Amniotic stem cell (primary cell): ENCODE measurements at places on chromosomes 13 and 19.

DNA sequence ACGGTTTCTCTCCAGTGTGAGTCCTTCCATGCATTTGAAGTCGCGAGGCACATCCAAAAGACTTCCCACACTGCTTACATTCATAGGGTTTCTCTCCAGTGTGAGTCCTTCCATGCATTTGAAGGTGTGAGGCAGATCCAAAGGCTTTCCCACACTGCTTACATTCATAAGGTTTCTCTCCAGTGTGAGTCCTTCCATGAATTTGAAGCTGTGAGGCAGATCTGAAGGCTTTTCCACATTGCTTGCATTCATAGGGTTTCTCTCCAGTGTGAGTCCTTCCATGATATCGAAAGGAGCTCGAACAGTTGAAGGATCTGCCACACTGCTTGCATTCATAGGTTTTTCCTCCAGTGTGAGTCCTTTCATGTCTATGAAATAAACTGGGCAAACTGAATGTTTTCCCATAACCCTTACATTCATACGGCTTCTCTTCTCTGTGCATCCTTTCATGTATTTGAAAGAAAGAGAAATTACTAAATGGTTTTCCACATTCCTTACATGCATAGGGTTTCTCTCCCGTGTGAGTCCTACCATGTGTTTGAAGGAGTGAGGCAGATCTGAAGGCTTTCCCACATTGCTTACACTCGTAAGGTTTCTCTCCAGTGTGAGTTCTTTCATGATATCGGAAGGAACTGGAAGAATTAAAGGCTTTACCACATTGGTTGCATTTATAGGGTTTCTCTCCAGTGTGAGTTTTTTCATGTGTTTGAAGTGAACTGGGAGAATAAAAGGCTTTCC, 20.3 kb downstream of the ZNF433 start:
- no peak for DNase-seq

DNA sequence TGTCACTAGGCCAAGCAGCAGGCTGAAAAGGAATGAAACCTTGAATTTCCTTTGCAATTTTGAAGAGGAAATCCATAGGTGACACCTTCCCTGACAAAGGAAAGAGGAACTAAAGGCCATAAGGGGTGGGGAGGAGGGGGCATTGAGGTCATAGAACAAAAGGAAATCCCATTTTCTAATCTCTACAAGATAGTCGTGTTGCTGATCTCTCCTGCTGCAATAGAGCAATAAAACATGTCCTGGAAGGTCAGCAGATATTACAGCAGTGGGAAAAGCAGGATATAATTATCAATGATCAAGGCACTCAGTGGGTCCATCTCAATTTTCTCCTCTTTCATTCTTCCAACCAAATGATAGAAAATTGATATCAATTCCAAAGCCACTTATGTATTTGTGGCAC, 20.3 kb upstream of the RAP2A start:
- no peak for DNase-seq

GRCh38 chr13:109687559-109688448, 98.6 kb downstream of the IRS2 start:
- DNase-seq = no peak

DNA sequence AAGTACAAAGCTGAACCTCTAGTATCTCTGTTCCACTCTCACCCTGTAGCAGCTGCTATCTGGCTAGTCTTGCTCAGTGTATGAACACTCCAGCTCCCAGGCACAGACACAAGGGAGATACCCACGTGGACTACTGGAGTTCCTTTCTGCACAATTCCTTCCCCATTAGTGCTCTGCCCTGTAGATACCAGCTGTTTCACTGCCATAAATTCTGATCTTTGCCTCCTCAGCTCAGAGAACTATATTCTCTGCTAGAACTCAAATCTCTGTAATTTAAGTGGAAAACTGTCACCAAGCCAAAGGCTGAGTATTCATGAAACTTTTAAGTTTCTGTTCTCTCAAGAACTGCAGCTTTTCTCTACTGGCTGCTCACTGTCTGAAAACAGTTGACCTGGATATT, 273.7 kb downstream of the DIAPH3 start:
- DNase-seq = no peak

GRCh38 chr13:108049211-108049610, 166.1 kb downstream of the LIG4 start:
- no peak for DNase-seq

GRCh38 chr19:1035998-1036621, 3.8 kb upstream of the ABCA7 start:
- DNase-seq = no peak

DNA sequence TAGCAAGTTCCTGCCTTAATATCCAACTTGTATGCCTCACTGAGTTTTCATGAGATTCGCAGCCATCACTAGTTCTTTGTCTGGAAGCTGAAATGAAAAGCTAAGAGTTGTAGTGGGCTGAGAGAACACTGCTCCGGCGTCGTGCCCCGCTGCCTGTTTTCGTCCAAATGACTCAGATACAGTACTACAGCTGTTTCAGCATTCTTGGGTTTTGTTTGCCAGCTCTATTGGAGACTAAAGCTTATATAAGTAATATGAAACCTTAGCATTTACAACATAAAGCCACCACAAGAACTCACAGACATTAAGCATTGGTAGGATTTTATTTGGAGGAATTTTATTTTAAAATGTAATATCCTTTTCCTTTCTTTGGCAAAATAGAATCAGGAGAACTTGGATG, 299.7 kb downstream of the DLEU7 start:
- DNase-seq = peak; percentile 60

DNA sequence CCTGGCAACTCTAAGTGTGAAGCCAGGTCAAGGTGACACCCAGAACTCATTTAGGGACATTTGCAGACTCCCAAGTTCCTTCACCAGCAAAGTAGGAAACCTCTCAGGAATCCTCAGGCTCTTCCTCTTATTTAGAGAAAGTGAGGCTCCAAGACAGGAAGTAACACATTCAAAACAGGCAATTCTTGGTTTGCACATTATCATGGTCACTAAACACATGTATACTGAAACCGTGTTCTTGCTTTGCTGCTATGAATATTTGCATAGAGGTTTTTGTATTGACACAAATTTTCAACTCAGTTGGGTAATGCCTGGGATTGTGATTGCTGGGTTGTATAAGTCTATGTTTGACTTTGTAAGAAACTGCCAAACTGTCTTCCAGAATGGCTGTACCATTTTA, 13.2 kb upstream of the URI1 start:
- no peak for DNase-seq

DNA sequence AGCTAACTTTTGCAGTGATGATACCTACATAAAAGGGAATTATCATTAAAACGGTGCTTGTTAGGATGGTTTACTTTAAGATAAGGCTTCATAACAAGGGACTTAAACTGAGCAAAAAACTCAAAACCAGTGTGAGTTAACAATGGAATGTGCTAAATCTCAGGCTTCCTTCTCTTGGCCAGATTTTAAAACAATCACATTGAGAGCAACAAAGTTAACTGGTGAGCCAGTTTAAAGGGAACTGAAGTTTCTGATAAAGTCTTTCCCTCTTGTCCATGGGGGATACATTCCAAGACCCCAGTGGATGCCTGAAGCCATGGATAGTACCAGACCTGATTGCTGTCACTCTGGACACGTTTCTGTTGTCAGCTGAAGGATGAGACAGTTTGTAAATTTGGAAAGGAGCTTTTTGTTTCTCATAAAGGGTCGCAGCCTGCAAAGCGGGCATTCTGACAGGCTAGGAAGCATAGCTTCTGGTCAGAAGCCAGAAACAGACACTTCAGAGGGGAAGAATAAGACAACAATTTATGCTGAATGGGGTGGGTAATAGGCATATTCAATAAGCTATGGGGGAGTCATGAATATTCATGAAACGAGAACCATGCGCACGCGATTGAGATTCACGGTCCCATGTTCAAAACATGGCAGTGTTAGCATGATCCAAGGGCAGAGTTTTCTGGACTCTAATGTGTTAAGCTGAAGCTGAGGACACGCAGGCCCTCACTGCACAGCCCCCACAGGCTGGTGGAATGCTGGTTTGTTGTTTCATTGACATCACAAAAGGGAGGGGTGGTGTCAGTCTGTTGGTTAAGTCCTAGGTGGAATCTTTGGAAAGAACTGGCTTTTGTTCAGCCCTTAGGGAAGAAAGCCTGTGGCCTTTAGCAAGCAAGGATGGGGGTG, 150.6 kb upstream of the RNF113B start:
- no peak for DNase-seq

GRCh38 chr19:31387717-31388301, 38.6 kb upstream of the TSHZ3 start:
- no peak for DNase-seq

- DNase-seq = no peak
Observed at GRCh38 chr19:47110521-47111005, 3.0 kb downstream of the ZC3H4 start.

- DNase-seq = no peak
Observed at GRCh38 chr13:60511637-60512036, 114.6 kb downstream of the TDRD3 start.

GRCh38 chr19:29831041-29831548, 19.3 kb downstream of the CCNE1 start:
- no peak for DNase-seq

DNA sequence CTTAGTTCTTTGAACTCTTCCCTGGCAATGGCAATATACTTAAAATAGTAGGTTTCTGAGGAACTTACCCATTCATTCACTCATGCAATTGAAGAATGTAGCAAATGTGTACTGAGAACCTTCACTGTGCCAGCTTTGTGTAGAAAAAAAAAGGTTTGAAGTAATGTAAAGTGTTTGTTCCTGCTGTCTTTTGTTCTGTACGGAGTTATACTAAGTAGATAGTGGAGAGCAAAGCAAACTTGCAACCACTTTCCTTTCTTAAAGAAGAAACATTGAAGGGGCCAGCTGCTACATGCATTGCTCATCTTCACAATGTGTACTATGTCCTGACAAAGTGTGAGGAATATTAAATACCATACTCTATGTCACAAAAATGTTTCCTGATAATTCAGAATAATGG, 68.9 kb upstream of the FREM2 start:
- DNase-seq = no peak

GRCh38 chr19:3359919-3360420, 6.4 kb upstream of the NFIC start:
- DNase-seq = no peak

- no peak for DNase-seq
Observed at GRCh38 chr19:16061943-16062342, 14.4 kb upstream of the TPM4 start.

DNA sequence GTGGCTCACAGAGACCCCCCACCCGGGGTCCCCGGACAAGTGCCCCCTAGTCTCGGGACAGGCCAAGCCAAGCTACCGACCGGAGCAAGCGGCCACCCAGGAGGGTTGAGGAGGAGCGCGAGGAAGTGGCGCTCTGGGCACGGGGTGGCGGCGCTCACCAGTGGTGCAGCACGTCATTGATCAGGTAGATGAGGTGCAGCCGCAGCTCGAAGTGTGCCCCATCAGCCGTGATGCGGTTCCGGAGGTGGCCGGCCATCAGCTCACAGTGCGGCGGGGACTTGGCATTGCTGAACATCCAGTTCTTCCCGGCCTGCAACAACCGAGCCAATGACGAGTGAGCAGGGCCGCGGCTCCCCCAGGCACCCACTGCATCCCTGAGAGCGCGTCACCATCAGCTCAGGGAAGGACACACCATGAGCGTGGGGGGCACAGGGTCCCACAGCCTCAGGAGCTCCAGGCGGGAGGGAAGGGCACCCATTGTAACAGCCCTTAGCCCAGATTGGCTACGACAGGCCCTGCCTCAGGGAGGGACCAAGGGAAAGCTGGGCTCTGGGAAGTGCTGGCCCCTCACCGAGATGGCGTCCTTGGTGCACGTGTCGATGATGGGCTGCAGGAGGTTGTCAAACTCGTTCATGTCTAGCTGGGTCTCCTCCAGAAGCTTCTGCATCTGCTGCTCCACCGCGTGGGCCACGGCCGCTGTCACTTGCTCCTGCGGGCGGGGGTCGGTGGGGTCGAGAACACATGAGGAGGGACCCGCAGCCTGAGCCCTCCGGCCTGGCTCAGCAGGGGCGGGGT, 9.6 kb downstream of the CHERP start:
- no peak for DNase-seq

DNA sequence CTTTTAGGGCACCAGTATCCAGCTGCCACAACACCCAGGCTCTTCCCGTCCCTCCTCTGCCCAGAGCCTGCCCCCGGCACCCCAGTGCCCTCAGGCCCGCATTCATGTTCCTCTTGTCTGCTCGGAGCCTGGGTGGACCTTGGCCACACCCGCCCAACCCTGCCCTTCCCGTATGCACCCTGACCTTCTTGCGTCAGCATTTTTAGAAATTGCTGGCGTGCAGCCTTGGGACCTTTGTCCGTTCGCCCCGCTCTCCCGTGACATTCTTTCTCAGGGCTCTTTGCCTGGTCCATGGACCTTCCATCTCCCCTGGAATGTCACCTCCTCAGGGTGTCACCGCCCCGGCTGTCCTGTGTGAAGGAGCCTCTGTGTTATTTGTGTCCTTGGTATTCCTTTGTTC, 7.6 kb downstream of the NUCB1 start:
- no peak for DNase-seq

- DNase-seq = no peak
Observed at GRCh38 chr13:110392510-110393240, 85.6 kb downstream of the COL4A2 start.

DNA sequence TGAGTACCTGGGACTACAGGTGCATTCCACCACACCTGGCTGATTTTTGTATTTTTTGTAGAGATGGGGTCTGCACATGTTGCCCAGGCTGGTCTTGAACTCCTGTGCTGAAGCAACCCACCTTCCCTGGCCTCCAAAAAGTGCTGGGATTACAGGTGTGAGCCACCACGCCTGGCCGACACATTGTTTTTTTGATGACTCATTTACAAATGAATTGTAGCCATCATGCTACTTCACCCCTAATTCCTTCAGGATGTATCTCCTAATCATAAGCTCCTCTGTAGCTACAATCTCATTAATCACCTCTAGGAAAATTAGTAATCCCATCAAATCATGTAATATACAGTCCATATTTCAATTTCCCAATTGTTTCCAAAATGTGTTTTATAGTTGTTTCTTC, 17.9 kb downstream of the RELB start:
- DNase-seq = no peak

DNA sequence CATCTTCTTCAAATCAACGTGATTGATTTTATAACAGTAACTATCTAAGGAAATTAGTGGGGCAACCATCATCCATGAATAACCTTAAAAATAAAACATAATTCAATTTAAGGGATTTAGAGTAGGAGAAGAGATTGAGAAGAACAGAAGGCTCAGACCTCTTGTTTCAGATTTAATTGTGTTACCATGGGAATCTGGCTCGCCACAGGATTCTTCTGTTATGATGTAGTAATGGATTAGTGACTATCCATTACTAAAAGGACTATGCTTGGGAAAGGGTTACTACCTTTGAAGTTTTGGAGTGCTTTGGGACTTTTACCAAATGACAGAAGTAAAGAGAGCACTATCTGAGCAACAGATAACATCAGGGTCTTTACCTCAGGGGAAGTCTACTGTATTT, 13.2 kb downstream of the FREM2 start:
- no peak for DNase-seq
